Fibroblast of skin of right biceps (primary cell): ENCODE measurements at places on chromosomes 12 and 14.
A peak's percentile ranks its signal among the peaks of the same experiment; 100 is the strongest.

- peak; percentile 62 for DNase-seq
Measured at GRCh38 chr14:103367995-103368394, 17.2 kb upstream of the MARK3 start.

DNA sequence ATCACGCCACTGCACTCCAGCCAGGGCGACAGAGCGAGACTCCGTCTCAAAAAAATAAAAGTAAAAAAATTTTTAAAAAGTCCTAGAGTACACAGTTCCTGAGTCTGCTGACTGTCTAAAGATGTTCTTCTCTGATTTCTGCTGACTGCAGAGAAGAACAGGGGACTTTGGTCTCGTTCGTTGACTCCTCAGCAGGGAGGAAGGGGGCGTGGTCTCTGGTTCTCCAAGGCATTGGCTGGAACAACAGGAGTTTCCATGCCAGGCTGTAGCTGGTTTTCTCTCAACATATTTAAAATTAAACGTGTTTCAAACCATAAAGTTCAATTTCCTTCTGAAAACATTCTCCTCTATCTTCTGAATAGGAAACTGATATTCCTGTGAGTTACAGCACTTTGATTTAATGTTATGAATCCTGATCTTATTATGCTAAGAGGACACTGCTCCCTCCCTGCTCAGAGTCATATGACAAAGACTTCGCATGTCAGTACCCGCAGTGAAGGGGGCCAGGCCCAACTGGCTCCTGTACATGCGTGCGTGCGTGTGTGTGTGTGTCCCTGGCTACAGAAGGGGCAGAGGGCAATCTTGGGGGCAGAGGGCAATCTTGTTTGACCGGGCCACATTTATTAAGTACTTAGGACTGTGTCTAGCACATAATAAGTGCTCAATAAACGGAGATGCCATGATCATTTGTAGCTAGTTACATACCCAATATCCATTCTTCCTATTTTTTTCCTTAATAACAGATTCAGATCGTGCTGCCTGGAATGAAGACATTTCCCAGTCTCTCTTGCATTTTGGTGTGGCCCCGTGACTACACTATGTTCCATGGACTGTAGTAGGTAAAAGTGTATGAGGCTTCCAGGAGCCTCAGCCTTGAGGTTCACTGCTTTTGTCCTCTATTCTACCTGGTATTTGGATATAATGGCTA, 16.5 kb upstream of the HNF1A start:
- no peak for DNase-seq

DNA sequence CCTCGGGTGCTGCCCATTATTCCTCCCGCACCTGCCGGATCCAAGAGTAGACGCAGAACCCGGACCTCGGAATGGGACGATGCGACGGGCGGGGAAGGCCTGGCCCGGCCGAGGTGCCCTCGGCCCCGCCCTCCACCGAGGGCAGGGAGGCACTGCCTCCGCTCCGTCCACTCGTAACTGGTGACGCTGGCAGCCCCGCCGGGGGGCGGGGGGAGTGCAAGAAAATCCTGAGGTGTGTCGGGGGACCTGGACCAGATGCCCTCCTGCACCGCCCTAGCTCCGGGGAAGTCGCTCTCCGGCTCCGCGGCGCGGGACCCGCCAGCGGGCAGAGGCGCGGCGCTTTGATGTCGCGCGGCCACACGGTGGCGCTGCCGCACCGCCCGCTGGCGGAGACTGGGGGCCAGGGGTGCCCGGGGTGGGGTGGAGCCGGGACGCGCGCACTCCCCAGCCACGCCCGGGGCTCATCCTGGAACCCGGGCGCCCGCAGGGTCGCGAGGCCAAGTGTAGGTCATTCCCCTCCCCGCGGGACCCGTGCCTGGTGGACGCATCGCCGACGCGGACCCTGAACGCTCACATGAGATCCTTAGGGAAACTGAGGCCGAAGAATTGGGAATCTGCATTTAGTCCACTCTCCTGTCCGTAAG, 202.8 kb downstream of the TTC8 start:
- peak; percentile 60 for DNase-seq

GRCh38 chr14:92470811-92471210, 42.8 kb upstream of the RIN3 start:
- no peak for DNase-seq

DNA sequence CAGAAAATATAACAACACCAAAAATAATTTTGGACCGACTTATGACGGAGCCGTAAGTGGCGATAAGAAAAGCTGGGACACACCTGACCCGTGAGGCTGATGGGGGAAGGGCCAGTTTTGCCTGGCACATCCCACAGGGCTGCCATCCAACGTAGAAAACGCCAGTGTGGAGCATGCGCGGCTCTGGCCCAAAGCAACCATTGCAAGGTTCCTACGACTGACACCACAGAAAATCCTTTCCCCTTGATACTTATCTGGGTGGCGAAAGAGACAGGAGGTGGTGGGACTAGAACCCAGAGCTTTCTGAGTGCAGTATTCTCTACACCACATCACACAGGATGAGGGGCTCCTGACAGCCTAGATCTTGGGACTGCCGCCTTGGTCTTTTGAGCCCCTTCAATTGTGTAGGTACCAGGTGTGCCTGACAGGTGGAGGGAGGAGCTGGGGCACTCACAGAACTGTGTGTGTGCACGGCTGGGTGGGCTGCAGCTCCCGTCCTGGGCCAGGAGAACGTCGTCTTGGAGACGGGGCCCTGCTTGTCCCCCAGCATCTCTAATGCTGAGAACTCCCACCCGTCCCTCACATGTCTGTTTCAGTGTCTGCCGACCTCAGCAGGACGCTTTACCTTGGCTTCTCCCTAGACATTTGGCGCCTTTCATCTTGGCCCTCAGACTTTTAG, 17.4 kb upstream of the CACNA2D4 start:
- DNase-seq = no peak

GRCh38 chr14:30464481-30464880, 94.5 kb upstream of the G2E3 start:
- no peak for DNase-seq
